ENCODE measurements at places on chromosomes 16 and 17.
A peak's percentile ranks its signal among the peaks of the same experiment; 100 is the strongest.

DNA sequence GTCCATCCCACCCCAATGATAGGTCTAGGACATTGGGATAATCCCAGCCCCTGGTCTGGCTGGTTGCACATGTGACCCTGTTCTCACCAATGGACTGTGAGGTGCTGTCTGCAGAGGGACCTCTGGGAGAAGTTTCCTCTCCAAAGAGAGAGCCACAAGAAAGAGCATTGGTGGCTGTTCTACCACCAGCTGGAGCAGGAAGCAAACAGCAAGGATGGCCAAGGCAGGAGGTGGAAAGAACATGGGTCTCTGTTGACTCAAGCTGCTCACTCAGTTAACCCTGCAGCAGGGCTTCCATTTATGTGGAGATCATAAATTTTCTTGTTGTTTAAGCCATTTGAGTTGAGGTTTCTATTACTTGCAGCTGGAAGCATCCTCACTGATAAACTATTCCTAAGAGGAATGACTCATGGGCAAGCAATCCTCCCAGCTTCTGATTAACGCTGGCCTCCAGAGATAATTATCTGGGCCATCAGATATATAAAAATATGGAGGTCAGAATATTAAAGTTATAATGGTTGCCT lies 52.6 kb downstream of the CYB5B start:
- peak; percentile 86 for DNase-seq

GRCh38 chr17:49851387-49852291 lies 3.8 kb upstream of the TAC4 start:
- peak; percentile 20 for DNase-seq

GRCh38 chr17:35243561-35244340 lies 879 bp downstream of the SLFN5 start:
- DNase-seq = no peak

DNA sequence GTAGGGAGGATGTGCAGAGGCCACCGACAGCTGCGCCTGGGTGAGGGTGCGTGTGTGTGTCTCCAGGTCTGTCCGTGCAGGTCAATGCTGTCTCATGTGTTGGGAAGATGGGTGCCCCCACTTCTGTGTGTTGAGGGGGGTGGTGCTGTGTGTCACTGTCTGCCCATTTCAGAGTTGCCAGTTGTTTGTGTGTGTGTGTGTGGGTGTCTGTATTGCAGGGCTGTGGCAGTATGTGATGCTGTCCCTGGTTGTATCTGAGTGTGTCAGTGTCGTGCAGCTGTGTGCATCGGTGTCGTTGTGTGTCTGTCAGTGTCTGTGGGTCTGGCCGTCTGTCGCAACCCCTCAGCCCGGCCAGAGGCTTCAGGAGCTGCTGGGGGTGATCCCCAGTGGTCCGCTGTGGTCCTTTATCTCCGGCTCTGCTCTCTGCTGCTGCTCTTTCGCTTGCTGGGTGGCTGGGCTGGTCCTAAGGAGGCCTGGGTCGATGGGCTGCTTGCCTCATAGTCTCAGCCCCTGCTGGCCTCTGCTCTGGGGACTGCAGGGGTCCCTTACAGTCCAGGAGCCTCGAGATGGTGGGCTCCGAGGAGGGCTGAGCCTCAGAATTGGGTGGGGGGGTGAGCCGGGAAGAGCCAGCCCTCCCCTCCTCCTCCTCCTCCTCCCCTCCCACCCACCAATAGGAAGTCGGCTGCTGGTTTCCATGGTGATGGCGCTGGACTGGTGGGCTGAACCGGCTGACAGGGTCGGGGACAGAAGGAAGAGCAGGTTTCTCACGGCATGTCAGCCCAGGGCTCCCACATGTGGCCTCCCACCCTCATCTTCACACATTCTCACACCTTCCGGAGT lies at the start of gene TSPOAP1:
TSPOAP1 (minus strand) TSS at position 601 of the 840 bp plus-strand sequence. CDS start 875 bp downstream, outside the sequence.
- no peak for DNase-seq

GRCh38 chr17:18314059-18314730 lies 599 bp downstream of the TOP3A start:
- no peak for DNase-seq

DNA sequence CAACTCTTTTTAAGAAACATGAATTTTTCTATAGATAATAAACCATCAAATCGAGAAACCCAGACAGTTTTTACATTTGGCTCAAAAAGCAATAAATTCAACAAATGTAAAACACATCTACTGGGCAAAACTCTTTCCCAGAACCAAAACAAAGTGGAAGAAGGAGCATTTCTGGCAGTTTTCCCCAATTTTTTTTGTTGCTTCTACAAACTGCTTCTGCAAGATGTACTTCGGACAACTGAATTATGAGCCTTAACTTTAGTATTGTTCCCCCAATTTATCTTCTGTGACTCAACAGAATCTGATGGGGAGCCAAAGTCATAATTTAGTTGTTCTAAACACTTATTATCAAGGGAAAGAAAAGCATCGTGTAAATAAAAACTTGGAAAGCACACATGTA lies 1047.2 kb downstream of the CDH11 start:
- no peak for DNase-seq

DNA sequence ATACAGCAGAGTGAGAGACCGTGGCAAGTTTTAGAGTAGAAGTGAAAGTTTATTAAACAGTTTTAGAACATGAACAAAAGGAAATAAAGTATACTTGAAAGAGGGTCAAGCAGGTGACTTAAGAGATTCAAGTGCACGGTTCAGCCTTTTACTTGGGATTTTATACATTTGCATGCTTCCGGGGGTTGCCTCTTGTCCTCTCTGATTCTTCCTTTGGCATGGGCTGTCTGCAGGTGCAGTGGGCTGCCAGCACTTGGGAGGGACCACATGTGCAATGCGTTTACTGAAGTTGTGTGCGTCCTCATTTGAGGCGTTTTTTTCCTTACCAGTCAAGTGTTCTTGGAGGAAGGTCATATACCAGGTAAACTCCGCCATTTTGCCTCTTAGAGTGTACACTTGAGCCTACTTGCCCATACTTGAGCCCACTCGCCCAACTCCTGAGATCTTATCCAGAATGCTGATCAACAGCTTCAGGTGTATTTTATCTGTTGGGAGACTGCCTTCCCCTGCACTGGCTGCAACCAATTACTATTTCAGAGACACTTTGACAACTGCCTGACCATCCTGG lies 195.2 kb downstream of the IRX5 start:
- DNase-seq = no peak

DNA sequence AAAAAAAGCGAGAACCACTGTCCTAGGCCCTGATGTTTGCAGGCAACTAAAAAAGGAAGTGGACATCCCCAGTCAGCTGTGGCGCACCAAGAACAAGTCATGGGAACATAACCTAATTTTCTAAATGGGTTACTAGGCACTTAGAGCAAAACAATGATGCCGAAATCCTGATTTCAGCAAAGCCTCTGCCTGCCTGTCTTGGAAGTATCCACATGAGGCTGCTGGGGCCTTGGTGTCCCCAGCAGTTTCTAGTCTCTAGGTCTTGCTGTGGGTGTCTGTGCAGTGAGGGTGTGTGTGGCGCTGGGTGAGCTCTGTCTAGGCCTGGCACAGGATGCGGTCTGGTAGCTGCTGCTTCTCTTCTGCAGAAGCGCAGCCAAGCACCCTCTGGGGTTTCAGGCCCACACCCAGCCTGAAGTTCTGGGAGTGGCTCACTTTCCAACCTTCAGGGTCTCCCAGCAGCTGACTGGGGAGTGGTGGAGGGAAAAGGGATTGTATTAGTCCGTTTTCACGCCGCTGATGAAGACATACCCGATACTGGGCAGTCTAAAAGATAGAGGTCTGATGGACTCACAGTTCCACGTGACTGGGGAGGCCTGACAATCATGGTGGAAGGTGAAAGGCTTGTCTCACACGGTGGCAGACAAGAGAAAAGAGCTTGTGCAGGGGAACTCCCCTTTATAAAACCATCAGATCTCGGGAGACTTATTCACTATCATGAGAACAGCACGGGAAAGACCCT lies 21.1 kb downstream of the STH start:
- DNase-seq = no peak

DNA sequence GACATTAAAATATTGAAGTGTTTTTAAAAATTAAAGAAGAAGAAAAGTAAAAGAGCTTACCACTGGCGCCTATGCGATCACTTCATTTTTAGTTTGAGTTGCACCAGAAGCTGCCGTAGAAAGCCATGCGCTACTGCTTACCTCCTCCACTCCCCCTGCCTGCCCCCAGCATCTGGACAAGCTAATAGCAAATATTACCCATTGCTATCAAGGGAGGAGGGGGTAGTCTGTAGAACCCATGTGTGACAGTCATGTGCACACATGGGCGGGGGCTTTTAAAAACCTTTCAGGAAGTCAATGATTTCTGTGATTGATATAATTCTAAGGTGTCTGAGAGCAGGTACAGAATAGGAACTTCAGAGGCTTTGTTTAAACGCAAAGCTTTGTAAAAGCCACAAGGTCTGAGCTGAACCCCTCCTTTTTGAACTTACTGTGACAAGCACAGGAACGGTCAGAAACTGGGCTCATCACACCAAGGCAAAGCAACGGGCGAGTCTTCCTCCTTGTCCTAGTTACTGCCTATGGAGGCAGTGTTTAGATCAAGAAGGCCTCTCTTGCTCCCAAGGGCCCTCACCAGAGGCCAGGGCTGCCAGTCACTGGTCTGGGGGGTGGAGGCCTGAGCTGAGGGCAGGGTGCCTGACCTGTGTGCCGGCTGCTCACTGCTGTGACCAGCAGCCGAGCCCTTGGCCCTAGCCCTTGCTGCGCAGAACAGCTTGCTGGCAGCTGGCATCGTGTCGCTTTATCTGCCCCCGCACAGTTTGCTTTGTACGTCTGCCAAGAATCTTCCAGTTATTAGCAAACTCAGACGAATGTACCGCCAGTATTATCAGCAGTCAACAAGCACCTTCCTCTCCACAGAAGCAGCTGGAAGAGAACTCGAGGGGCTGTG lies 15.0 kb downstream of the GINS2 start:
- DNase-seq = no peak

DNA sequence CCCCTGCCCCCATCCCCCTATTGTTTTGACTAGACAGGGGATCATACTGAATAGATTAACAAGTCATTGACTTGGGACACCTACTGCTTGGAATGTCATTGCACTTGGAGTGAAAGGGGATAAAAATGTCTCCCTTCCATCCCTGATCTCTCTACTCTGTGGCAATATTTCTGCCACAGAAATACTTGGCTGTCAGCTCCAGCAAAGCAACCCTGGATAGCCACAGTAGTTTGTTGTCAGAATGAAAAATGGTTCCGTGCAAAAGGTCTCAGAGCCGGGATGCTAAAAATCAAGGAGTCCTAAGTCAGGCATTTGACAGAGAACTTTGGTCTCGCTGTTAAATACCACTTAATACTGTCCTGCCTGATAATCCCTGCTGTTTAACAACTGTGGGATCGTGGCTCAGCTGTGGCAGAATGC lies 722.0 kb upstream of the SOX9 start:
- DNase-seq = no peak

- no peak for DNase-seq
Measured at GRCh38 chr17:79201536-79202227, 127.1 kb downstream of the ENGASE start.

DNA sequence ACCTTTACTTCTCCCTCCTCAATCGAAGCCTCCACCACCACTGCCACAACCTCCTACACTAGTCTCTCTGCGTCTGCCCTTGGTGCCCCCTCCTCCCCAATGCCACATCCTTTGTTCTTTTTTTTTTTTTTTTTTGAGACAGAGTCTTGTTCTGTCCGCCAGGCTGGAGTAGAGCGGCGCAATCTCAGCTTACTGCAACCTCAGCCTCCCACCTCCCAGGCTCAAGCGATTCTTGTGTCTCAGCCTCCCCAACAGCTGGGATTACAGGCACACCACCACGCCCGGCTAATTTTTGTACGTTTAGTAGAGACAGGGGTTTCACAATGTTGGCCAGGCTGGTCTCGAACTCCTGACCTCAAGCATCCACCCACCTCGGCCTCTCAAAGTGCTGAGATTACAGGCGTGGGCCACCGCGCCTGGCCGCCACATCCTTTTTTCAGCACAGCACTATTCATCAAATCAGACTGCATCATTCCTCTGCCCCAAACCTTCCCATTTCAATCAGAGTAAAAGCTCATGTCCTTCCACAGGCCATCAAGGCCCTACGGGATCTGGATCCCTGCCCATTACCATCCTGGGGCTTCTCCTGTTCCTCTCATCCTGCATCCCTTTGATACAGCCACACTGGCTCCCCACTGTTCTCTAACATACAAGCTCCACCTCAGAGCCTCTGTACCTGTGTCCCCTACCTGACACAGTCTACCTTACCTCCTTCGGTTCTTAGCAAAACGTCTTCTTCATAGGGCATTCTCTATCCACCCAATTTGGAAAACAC lies 2.0 kb downstream of the KLHL11 start:
- no peak for DNase-seq

- DNase-seq = no peak
Measured at GRCh38 chr17:15048933-15049794, 216.0 kb downstream of the PMP22 start.

DNA sequence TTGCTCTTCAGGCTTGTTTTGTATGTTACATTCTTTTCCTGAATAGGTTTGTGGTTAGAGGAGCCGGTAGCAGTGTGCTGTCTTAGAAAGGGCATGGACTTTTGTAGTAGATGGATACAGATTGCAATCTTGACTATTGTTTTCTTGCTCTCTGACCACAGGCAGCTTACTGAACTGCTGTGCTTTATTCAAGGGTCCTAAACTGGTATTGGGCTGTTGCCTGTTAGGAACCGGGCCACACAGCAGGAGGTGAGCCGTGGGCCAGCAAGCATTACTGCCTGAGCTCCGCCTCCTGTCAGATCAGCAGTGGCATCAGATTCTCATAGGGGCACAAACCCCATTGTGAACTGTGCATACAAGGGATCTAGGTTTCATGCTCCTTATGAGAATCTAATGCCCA lies 373.9 kb downstream of the CPPED1 start:
- DNase-seq = no peak

- no peak for DNase-seq
Measured at GRCh38 chr16:57508035-57508425, 21.7 kb upstream of the DOK4 start.

GRCh38 chr17:13513039-13513405 lies 88.7 kb downstream of the HS3ST3A1 start:
- DNase-seq = no peak

GRCh38 chr16:11452746-11453389 lies 107.6 kb downstream of the RMI2 start:
- no peak for DNase-seq

GRCh38 chr16:79347277-79347676 lies 253.3 kb downstream of the MAF start:
- DNase-seq = no peak

DNA sequence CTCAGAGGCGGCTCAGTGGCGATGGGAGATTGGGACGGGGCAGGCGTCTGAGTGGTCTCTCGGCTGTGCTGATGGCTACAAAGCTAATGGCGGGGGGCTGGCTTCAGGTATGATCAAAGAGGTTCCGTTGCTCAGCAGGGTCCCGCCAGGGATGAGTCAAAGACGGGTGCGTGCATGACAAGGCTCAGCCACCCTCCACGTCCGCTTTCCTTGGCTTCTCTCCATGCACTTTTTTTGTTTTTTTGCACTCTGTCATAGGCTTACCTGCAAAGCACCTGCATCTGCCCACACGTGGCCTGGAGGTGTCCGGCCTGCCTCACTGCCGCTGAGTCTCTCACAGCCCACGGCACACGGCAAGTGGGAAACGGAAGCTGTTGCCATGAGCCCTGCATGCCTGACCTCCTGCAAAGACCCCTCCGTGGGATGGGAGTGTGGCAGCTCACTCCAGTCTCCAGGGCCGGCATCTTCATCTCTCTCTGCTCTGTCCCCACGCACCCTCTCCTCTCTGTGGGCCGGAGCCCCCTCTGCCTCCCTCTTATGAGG lies 85.5 kb upstream of the ZNF469 start:
- DNase-seq = no peak

Measured in HS-27A (cell line).